ENCODE measurements at places on chromosomes 11 and 22.

DNA sequence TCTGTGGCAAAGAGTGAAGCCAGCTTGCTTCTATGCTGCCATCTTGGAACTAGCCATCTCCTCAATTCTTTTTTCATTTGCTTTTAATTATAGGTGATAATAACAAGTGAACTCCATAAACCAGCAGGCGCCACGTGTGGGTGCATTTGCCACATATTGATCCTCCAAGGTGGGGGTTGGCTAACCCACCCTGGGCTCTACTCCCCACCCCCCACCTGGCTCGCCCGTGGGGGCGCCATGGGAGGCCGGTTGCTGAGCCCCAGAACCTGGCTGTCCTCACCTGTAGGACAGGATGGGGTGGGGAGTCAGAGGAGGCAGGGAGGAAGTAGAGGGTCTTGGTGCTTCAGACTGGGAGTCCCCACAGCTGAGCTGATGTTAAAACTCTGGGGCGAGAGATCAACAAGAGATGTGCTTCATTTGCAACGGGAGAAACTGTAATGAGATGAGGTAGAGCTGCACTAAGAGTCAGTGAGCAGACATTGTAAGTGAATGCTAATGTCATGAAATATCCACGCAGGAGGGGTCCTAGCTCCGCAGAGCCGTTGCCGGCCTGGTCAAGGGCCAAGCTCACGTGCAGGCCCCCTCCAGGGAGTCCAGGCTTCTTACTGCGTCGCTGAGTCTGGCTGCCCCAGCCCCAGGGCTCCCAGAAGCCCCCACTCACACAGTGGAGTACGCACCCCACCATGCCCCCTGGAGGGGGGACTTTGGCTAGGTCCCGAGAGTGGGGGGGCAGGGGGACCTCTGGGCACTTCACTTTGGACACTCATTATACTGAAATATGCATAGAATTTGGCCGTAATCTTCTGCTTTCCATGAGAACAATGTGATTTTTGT lies 59.4 kb downstream of the BRD1 start:
- DNase-seq, result no peak

DNA sequence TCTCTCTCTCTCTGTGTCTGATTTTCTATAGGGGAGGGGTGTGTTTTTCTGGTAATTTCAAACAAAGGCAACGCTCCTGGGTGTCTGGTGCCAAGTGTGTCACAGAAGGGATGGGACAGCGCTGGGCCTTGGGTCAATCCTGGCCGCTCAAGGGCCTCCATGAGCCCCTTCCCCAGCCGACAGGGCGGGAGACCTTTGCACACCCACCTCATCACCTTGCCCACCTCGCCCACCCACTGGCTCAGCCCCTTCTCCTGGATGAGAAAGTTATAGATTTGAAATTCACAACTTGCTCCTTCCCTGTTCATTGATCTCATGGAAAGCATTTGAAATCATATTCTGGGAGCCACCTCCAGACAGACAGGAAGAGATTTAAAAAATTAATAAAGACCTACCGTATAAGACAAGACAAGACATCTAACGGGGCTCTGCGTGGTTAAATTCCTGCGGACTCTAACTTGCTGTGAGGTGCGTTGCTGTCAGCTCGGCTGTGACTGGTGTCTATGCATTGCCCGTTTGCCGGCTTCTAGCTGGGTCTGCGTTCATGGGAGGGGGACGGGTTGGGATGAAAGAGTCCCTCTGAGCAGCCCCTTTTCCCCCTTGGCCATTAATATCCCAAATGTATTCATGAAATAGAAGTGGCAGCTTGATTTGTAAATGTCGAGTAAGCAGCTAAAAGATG lies 27.0 kb downstream of the MPPED1 start:
- no peak for DNase-seq

GRCh38 chr11:86956905-86957195 lies 1.7 kb upstream of the FZD4 start:
- no peak for DNase-seq

GRCh38 chr11:79071190-79071589 lies 369.6 kb downstream of the TENM4 start:
- no peak for DNase-seq

DNA sequence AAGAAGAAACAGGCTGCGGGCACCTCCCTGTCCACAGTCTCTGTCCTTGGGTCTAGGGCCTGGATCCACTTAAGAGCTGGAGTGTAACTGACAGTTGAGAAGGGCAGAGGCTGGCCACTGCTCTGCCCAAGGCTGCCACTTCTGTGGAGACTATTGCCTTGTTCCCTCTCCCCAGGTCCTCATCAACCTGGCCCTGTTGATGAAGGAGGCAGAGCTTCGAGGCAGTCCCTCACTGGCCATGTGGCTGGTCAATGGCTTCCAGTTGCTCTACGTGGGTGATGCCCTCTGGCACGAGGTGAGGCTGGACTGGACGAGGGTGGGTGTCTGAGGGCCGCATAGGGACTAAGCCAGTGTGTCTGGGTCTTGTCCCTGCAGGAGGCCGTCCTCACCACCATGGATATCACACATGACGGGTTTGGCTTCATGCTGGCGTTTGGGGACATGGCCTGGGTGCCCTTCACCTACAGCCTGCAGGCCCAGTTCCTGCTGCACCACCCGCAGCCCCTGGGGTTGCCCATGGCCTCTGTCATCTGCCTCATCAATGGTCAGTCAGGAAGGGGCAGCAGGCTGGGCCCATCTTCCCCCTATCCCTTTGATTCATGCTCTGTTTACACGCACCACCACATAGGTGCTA lies 2.8 kb downstream of the ZNHIT2 start:
- DNase-seq, result no peak

DNA sequence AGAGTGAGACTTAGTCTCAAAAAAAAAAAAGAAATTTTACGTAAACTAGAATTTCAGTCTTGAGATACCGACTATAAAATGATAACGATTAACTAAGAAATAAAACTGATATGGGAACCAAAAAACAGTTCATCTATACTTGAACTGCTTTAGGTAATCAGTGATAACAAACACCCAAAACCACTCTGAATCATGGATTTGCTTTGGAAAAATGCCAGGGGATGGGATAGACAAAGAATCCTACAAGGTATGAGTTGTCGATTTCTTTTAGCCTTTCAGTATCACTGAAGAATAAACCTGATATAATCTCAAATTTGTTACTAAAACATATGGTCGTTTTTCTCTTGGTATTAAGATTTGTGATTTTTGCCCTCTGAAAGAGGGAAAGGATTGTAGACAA lies 13.7 kb downstream of the CSTF3 start:
- DNase-seq, result no peak

- no peak for DNase-seq
Measured at GRCh38 chr22:39298241-39298987, 21.0 kb downstream of the RPL3 start.

All from hippocampal formation (tissue), 2 donors.